ENCODE measurements at places on chromosomes 7 and 10.

- no peak for DNase-seq
Observed at GRCh38 chr10:60942134-60942787, 1.7 kb downstream of the RHOBTB1 start.

DNA sequence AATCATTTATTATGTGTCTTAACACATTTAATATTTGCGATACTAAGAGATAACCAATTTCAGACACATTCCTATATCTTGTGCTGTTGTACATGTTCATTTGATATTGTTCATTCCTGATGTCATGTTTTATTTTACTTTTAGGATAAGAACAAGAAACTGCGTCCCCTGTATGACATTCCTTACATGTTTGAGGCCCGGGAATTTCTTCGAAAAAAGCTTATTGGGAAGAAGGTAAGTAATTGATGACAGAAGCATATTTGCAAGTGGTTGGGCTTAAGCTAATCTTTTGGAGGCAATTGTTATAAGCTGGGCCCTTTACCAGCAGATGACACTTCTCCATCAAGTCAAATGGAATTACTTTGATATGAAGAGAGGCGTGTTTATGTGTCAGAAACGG is 155.3 kb downstream of the SND1 start:
- no peak for DNase-seq

DNA sequence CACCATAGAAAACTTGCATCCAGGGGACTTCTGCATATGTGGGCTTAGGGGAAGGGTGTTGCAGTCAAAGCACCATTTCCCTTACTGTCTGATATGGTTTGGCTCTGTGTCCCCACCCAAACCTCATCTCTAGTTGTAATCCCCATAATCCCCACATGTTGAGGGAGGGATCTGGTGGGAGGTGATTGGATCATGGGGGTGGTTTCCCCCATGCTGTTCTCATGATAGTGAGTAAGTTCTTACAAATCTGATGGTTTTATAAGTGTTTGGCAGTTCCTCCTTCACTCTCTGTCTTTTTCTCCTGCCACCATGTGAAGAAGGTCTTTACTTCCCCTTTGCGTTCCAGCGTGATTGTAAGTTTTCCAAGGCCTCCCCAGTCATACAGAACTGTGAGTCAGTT is 177.4 kb downstream of the ADK start:
- no peak for DNase-seq

DNA sequence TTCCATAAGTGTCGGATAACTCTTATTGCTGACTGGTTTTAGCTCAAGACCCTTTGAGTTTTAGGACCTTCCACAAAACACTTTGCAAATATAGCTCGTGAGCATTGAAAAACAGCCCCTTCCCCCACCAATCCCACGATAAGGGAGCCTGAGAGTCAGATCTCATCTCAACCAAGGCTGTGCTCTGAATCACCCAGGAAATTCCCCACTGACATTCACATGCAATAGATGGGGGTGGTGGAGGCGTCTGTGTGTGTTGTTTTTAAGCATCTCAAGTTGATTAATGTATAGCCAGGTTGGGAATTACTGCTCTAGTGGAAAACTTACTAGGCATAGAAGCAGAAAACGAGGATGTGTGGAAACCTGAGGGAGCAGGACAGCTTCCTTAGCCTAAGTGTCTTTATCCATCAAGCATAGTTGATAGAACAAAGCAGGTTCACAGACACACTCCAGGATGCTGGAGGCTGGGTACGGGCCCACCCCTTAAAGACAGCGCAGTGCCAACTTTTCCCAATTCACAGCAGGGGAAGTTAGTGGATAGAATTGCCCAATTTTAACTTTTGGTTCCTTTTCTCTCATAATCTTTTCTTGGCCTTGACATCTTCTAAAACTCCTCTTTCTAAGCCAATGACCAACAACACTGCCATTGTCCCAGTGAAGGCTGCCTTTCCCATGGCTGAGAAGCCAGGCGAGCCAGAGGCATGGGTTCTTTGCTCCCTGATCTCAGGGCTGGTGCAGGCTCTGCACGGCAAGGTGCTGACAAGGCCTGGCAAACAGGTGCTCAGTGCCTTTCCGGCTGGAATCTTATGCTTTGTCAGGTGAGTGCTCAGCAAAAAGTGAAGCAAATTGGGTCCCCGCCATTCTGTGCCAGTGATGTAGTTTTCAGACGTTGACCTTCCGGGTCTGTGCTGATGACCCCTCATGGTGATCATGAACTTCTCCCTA is 98.5 kb upstream of the INSIG1 start:
- no peak for DNase-seq

DNA sequence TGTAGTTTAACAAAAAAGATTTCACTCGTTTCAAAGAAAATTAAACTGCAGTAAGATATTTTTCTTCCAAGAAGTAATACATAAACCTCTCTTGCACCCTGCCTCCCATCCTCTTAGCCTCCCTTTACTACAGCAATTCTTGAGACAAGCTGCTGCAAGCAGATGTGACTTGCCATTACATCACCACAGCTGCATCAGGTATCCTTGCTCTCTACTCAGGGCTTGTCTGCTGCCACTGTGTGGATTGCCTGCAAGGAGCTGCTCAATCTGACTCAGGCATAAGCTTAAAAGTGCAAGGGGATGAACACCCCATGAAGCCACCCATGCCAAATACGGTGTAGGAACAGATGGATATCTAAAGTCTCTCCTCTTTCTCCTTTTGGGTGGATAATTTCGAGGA is 609.9 kb downstream of the DNAJB9 start:
- DNase-seq: no peak

- DNase-seq: no peak
Observed at GRCh38 chr7:91846436-91846835, 34.1 kb downstream of the MTERF1 start.

DNA sequence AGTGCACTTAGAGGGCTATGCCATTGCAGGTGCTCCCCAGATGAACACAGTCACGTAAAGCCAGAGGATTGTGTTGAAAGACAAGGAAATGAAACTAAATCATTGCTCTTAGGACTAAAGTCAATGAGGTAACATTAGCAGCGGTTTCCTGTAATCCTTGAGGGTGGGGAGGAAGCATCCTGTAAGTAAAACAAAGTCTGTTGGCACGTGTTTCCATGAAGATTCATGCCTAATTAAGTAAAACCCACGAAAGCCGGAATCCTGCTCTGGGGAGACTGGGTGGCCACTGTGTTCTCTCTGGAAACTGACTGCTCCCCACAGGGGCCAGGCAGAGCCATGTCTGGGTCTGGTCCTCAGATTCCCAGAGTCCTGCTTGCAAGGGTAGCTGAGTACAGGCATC is 18.3 kb downstream of the STEAP1B start:
- DNase-seq: no peak
